H9 (cell line): ENCODE measurements at places on chromosomes 12 and 14. TPM values are rescaled to one million over a fixed set of nuclear protein-coding genes. Genes with fewer than 3 reads are reported as not detected.

- H3K27me3 ChIP-seq, result no peaks in the 10 kb centered on the region
- H3K27ac ChIP-seq, result no peak overlapping the region
- H3K4me1 ChIP-seq, result no peaks in the 10 kb centered on the region
Observed at GRCh38 chr14:104356020-104356737, 217.8 kb downstream of the KIF26A start.

- H3K4me1 ChIP-seq, result no peaks in the 10 kb centered on the region
- H3K27ac ChIP-seq, result no peak overlapping the region
- no peak for DNase-seq
- H3K27me3 ChIP-seq, result no peaks in the 10 kb centered on the region
Observed at GRCh38 chr14:84809158-84809557, 720.8 kb upstream of the FLRT2 start.

CFAP73 gene
- total RNA-seq, result not detected in 2 replicates

GRCh38 chr14:91755570-91756295 is 23.8 kb upstream of the CATSPERB start:
- peaks cover 2% of the 10 kb centered on the region; the same call in 1 of the 3 replicates for H3K36me3 ChIP-seq
- DNase-seq, result no peak
- H3K4me3 ChIP-seq, result no peak overlapping the region
- H3K27me3 ChIP-seq, result no peaks in the 10 kb centered on the region
- H3K4me1 ChIP-seq, result no peaks in the 10 kb centered on the region; the same call in 1 of the 2 replicates
- H3K27ac ChIP-seq, result no peak overlapping the region

DNA sequence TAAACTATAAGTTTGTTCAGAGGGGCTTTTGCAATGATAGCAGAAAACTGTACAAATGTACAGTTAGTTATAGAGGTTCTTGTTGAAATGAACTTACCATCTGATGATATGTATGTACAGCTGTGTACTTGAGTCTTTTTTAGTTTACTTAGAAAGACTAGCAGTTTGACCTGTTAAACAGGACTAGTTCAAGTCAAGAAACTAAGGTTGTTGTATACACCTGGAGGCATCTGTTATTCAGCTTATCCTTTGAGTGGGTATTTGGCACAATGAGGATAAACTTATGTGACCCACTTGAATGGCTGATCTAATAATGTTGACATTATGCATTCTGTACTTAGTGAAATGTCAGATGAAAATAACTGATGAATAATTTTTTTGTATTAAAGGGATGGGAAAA is 13.4 kb downstream of the MTERF2 start:
- no peaks in the 10 kb centered on the region for H3K4me1 ChIP-seq
- H3K27me3 ChIP-seq, result no peaks in the 10 kb centered on the region
- H3K36me3 ChIP-seq, result peaks cover 12% of the 10 kb centered on the region
- no peak overlapping the region for H3K4me3 ChIP-seq
- H3K27ac ChIP-seq, result no peak overlapping the region

MMP17 gene
- total RNA-seq, result 14.8 and 16.0 TPM in 2 replicates

DNA sequence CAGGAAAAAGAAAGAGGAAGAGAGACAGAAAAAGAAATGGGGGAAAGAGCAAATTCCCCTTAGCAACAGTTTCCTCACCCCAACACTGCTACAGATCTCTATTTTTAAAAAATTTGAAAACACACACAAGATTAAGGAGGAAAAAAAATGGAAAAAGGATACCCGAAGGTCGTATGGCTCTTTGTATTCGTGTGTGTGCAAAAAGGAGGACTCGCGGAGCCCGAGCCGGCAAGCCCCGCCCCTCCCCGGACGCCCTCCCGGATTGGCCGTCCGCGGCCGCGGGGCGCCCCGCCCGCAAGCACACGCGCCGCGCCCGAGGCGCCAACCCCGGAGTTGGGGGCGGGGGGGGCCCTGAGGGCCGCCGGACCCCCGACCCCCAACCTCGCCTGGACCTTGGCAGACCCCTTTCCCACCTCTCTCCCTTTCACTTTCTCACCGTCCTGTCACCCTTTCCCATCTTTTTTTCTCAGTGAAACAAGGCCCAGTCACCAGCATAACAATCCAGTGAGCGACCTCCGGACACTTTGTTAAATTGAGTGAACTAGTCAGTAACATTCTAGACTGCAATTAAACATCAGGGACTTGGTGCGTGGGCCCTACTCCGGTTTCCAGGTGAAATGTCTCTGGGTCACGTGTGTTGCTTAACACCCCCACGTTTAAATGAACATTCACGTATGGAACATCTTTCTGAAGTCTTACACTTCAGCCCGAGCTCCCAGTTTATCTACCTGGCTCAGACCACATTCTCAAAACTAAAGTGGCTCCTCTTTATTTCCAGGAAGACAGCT is at the start of gene C14orf93:
Gene C14orf93 (minus strand): TSS at position 205 of the 788 bp plus-strand sequence. CDS start 11,120 bp downstream, outside the sequence.
- peaks cover 5% of the 10 kb centered on the region; the same call in 1 of the 2 replicates for H3K4me1 ChIP-seq
- no peaks in the 10 kb centered on the region for H3K27me3 ChIP-seq
- H3K4me3 ChIP-seq, result peak within 1 kb of the TSS; percentile 63
- DNase-seq, result peak; percentile 73
- H3K36me3 ChIP-seq, result peaks cover 9% of the 10 kb centered on the region; the same call in 1 of the 2 replicates
- no peak within 1 kb of the TSS for H3K27ac ChIP-seq

CYP27B1 gene
- total RNA-seq, result 6.1 and 6.5 TPM in 2 replicates

DNA sequence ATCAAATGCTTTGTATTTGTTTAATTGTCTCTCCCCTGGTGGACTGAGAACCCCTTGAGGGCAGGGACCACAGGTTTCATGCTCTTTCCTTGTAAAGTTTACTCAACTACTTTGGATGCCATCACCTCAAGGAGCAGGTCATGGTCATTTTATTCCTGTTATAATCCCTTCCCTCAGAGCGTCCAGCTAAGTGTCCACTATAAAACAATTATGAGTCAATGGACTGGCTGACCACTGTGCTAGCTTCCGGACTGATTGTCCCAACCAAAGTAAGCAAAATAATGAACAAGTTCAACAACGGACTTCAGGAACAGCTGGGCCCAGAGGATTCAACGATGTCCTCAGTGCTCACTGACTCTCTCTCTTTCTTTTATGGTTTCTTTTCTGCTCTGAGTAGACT is 18.2 kb downstream of the AK7 start:
- H3K27me3 ChIP-seq, result no peaks in the 10 kb centered on the region
- H3K36me3 ChIP-seq, result no peaks in the 10 kb centered on the region
- no peaks in the 10 kb centered on the region for H3K4me1 ChIP-seq
- DNase-seq, result no peak
- no peak overlapping the region for H3K4me3 ChIP-seq

HOXC10 gene
- not detected in 2 replicates for total RNA-seq

DNA sequence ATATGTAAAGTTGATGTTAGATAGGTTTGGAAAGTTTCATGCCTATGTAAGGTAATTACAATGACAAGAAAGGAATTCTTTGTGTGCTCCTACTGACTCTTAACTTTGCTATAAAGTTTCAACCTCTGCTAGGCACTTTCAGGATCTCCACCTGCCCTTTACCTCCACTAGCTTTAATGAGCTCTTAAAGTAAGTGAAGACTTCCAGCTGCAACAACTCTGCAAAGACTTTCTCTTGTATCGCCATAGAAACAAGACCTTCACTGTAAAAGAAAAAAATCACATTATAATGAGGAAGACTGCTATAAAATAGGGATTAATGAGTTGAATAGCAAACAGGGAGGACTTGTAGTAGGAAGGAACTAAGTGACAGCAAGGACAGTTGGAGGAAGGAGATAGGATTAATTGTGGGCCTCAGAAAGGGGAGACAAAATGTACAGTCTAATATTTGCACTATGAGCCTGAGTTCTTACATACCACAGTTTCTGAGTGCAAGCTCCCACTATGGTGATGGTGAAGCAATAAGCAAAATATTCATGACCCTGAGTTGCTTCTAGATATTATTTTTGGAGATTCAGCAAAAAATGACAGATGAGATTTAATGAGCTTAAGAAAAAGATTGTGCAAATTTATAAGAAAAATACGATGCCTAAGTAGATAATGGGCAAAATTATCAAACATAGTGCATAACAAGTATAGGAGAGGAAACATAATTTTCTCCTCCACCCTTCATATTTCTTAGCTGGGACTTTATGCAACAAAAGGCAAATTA is 66.7 kb downstream of the DHRS2 start:
- no peaks in the 10 kb centered on the region for H3K27me3 ChIP-seq
- no peak overlapping the region for H3K4me3 ChIP-seq
- H3K27ac ChIP-seq, result no peak overlapping the region
- H3K4me1 ChIP-seq, result no peaks in the 10 kb centered on the region

TMEM229B gene
- 0.22 and 0.24 TPM in 2 replicates for total RNA-seq

- no peaks in the 10 kb centered on the region for H3K27me3 ChIP-seq
- no peaks in the 10 kb centered on the region for H3K36me3 ChIP-seq
- H3K4me1 ChIP-seq, result no peaks in the 10 kb centered on the region
- no peak overlapping the region for H3K27ac ChIP-seq
- no peak for DNase-seq
Observed at GRCh38 chr12:53128780-53129569, 25.7 kb downstream of the SOAT2 start.

DNA sequence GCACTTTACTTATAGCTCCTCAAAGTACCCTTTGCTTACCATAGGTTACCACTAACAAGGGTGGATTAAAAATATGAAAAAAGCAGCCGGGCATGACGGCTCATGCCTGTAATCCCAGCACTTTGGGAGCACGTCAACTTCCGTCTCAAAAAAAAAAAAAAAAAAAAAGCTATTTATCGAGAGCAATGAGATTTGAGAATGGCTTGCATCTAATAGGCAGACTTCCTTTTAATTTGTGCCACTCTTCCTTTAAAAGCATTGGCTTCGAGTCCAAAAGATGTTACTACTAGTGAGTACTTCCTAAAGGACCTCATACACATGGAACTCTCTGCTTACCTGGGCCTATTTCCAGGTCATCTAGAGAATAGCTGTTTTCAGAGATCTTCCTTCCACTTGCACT is 38.5 kb upstream of the CERS5 start:
- H3K4me1 ChIP-seq, result peaks cover 2% of the 10 kb centered on the region
- H3K27me3 ChIP-seq, result no peaks in the 10 kb centered on the region
- H3K36me3 ChIP-seq, result peaks cover 15% of the 10 kb centered on the region; the same call in 2 of the 3 replicates
- H3K27ac ChIP-seq, result no peak overlapping the region

GRCh38 chr12:101803978-101804377 is 26.8 kb downstream of the GNPTAB start:
- no peaks in the 10 kb centered on the region for H3K27me3 ChIP-seq
- no peak overlapping the region for H3K4me3 ChIP-seq
- no peak overlapping the region for H3K27ac ChIP-seq
- DNase-seq, result no peak
- H3K36me3 ChIP-seq, result no peaks in the 10 kb centered on the region
- H3K4me1 ChIP-seq, result no peaks in the 10 kb centered on the region; the same call in 1 of the 2 replicates

TC2N gene
- total RNA-seq, result 16.2 and 16.4 TPM in 2 replicates

ARL6IP4 gene
- 124 and 132 TPM in 2 replicates for total RNA-seq

GRCh38 chr12:954741-955140 is 5.2 kb upstream of the RAD52 start:
- DNase-seq, result no peak
- no peaks in the 10 kb centered on the region; the same call in 1 of the 2 replicates for H3K4me1 ChIP-seq
- no peak overlapping the region for H3K4me3 ChIP-seq
- no peak overlapping the region for H3K27ac ChIP-seq

DNA sequence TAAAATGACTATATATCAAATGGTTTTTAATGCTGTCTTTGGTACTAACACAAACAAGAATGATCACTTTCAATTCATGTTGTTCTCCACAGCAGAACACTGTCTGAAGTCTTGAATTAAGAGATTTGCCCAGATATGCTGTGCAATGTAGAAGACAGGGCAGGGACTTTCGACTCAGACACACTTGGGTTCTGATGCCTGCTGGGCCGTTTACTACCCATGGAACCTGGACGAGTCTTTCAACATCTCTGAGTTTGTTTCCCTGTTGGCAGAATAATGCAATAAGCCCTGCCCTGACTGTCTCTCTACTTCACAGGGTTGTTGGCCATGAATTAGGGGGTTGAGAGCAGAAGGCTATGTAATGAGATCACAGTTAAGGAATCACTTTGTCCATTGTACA is 162.6 kb upstream of the TMPO start:
- H3K36me3 ChIP-seq, result no peaks in the 10 kb centered on the region
- H3K27ac ChIP-seq, result no peak overlapping the region
- no peaks in the 10 kb centered on the region for H3K27me3 ChIP-seq
- H3K4me1 ChIP-seq, result peaks cover 6% of the 10 kb centered on the region; the same call in 1 of the 2 replicates

- no peak for DNase-seq
- no peaks in the 10 kb centered on the region for H3K27me3 ChIP-seq
- H3K4me1 ChIP-seq, result peaks cover 12% of the 10 kb centered on the region
- H3K27ac ChIP-seq, result peak overlapping the region; percentile 35
Observed at GRCh38 chr14:93693914-93694313, 94.4 kb downstream of the PRIMA1 start.

- H3K36me3 ChIP-seq, result no peaks in the 10 kb centered on the region; the same call in 2 of the 3 replicates
- no peak for DNase-seq
- H3K4me1 ChIP-seq, result no peaks in the 10 kb centered on the region; the same call in 1 of the 2 replicates
- no peak overlapping the region for H3K4me3 ChIP-seq
- H3K27me3 ChIP-seq, result no peaks in the 10 kb centered on the region
Observed at GRCh38 chr14:90088176-90088575, 26.4 kb downstream of the KCNK13 start.

DNA sequence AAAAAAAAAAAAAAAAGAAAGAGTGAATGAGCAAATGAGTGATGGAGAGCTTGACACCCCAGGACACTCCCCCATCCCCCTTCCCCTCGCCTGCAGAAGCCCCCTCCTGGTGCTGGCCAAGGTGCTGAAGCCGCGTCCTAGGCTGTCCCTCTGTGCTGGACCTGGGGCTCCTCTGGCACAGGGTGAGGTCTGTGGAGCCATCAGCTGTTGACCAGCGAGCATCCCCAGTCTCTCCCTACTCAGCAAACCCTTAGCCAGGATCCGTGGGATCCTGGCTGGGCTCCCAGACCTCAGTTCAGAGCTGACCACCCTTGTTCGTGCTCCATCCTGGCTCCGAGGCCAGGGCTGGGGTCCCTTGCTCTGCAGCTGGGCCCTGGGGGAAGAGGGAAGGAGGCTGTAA is 5.4 kb upstream of the KIF26A start:
- DNase-seq, result peak; percentile 67
- H3K36me3 ChIP-seq, result no peaks in the 10 kb centered on the region
- no peaks in the 10 kb centered on the region for H3K4me1 ChIP-seq
- H3K27ac ChIP-seq, result no peak overlapping the region
- no peak overlapping the region for H3K4me3 ChIP-seq

DNA sequence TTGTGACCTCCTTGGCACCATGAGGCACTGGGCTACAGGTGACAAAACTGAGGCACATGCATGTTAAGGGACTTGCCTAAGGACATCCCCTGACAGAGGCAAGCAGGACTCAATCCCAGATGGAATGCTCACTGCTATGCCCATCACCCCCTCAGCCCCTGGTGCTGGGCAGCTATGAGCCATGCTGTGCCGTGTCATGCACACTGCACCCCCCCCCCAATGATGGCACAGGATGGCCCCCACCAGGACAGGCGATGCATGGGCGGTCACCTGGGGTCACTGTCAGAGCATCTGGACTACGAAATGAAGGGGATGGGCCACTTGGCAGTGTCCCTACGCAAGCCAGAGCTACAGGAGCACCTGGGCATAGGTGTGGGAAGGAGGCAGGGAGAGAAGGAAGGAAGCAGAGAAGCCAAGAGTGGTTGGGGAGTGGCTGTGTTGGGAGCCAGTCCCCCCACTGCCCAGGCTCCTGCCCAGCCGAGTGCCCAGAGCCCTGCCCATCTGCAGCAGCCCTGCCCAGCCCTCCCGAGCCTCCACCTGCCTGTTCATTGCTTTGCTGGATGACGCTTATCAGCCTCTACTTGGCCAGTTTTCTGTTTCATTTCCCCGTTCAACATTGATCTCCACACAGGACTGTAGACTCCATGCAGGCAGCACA is 84.9 kb upstream of the DIO3 start:
- no peak overlapping the region for H3K27ac ChIP-seq
- no peaks in the 10 kb centered on the region for H3K36me3 ChIP-seq
- peak overlapping the region; percentile 50; the same call in 2 of the 3 replicates for H3K4me3 ChIP-seq
- H3K4me1 ChIP-seq, result no peaks in the 10 kb centered on the region; the same call in 1 of the 2 replicates
- DNase-seq, result peak; percentile 24

- H3K27me3 ChIP-seq, result no peaks in the 10 kb centered on the region
- no peak overlapping the region for H3K27ac ChIP-seq
- DNase-seq, result no peak
- no peak overlapping the region for H3K4me3 ChIP-seq
- H3K4me1 ChIP-seq, result no peaks in the 10 kb centered on the region
Observed at GRCh38 chr12:15535352-15535781, 213.1 kb downstream of the PTPRO start.
